ENCODE measurements at places on chromosomes 5 and 9.

- DNase-seq, result no peak
Observed at GRCh38 chr9:6564868-6565267, 80.7 kb downstream of the GLDC start.

DNA sequence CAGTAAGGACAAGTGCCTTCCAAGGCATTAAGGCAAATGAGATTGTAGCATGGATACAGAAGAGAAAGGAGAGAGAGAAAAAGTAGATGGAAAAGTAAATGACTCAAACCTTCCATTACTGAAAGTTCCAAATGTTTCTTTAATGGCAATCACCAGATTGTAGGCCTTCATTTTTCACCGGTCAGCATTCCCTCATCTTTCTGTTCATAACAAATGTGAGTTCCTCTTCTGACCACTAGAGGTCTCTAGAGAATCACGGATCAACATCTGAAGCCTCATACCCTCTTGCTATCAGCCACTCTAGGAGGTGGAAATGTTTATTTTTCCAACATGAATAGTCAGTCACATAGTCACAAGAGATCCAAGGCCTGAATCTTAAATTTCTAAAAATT is 73.6 kb upstream of the RPS23 start:
- DNase-seq, result no peak

DNA sequence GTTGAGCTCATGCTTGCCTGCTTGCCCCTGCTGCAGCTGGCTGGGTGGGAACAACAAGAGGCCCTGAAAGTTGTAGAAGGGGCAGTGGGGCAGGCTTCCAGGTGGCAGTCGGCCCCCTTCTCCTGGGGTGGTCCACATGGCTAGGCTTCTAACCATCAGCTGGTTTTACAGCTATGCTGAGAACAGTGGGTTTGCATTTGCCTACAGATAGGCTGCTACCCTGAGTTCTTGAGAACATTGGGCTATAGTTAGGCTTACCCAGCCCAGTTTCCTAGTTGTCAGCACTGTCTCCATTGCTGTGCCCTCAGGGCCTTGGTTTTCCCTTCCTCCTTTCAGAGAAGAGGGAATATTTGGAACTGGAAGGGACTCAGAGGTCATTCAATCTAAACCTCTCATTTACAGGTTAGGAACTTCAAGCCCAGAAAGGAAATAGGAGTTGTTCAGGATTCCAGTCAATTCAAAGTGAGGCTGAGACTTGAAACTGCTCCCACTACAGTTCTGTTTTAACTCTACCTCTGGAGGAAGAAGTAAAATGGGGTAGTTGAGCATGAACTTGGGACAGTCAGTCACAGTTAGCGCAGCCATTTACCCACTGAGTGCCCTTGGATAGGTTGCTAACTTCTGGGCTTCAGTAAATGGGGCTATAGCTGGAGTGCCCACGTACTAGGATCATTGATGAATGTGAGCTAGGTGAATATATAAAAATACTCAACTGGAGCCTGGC is 11.5 kb downstream of the LARP1 start:
- no peak for DNase-seq

- peak; percentile 62 for DNase-seq
Observed at GRCh38 chr9:136644593-136645351, 17.9 kb upstream of the EGFL7 start.

DNA sequence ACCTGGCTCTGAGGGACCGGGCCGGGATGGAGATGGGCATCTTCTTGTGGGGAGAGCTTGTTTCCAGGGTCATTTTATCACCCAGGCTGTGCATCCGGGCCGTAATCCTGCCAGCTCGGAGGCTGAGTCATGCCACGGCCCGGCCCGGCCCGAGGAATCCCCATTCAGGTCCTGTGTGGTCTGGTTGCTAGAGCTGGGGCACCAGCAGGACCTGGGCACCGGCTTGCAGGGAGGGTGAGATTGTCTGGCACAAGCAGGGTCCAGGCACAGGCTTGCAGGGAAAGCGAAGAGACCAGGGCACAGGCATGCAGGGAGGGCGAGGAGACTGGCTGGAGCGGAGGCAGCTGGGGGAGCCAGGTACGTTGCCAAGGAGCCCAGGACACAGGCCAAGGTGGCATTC is 106.8 kb downstream of the RXRA start:
- no peak for DNase-seq

- DNase-seq, result no peak
Observed at GRCh38 chr9:81183761-81184160, 505.6 kb downstream of the TLE1 start.

GRCh38 chr5:33268374-33268773 is 172.4 kb upstream of the TARS1 start:
- DNase-seq, result no peak
